Omental fat pad (tissue), 4 donors: ENCODE measurements at places on chromosomes 4 and X.

DNA sequence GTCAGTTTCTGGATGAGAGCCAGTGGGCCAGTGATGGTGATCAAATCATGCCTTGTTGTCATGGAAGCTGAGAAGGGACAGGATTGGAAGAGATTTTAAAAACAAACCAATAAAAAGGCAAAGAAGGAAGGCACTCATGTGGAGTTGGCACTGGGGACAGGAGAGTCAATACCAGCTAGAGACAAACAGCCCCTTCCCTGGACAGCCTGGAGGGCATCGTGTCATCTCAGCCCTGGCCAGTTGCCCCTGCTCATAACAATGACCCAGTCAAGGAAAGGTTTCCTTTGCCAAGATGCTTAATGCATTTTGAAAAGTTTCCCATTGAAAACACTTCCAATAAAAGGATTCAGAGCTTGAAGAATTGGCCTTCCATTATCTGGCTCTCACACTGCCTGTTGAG lies 55.5 kb downstream of the SCML1 start:
- no peak for DNase-seq

DNA sequence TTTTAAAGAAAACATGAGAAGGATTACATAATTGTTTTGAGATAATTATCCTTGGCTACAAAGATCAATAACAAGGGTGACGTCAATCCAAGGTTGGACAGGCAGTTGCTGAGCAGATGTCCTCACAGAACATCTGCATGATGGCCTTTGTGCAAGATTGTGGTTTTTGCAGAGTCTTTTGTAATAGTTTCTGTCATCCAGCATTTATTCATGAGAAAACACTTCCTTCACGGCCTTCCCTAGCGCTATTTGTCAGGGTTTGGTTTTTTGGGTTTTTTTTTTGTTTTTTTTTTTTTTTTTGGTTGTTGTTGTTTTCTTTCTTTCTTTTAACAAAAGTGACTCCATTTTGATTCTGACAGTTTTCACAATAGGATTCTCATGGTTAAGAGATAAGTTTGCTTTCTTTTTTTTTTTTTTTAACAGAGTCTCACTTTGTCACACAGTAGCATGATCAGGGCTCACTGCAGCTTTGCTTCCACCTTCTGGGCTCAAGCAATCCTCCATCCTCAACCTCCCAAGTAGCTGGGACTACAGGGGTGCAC lies 31.5 kb upstream of the ELF2 start:
- no peak for DNase-seq

DNA sequence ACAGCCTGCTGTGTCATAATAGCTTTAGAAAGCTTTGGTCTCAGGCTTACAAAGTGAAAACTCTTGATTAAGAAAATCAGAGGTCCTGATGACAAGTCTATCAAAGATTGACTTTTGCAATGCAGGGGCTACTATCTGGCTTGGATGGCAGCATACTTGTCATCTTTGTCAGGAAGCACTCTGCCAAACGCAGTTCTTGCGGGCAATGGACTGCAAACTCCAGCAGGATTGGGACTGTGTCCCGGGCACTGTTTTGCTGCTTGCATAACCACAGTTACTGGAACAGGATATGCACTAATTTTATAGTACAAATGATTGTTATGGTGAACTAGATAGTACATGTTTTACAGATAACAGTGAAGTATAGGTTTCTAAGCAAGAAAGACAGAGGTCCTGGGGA lies 185.6 kb downstream of the IQCM start:
- no peak for DNase-seq

DNA sequence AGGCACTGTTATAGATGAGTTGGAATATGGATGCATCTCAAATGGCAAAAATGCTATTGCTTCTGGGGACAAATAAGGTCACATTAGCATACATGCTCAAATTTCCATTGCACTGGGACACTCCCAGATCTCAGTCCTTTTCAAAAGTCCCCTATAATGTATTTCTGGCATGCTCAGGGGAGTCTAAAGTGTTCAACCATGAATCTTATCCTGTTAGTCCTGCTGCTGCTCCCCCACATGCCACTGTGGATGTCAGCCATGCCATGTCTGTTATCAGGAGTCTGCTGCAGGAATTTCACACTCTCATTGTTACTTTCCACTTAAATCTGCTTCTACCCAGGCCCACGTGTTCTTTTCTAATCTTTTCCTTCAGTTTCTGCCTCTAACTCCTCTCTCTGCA lies 1000.6 kb downstream of the CCSER1 start:
- DNase-seq: no peak

GRCh38 chrX:101237041-101237440 lies 17.5 kb downstream of the DRP2 start:
- DNase-seq: no peak
